ENCODE measurements at places on chromosomes 13 and 19. TPM values are rescaled to one million over a fixed set of nuclear protein-coding genes. Genes with fewer than 3 reads are reported as not detected.

The DIAPH3 gene
- 1.3 TPM for total RNA-seq

The SIGLEC5 gene
- total RNA-seq = not detected

The LIM2 gene
- total RNA-seq = not detected

The SH2D3A gene
- total RNA-seq = 0.21 TPM

The PRTN3 gene
- not detected for total RNA-seq

The CD79A gene
- total RNA-seq = 1.4 TPM
